ENCODE measurements at places on chromosomes 5 and 9.

GRCh38 chr9:95100071-95100627 is 217.4 kb downstream of the FANCC start:
- DNase-seq = no peak

DNA sequence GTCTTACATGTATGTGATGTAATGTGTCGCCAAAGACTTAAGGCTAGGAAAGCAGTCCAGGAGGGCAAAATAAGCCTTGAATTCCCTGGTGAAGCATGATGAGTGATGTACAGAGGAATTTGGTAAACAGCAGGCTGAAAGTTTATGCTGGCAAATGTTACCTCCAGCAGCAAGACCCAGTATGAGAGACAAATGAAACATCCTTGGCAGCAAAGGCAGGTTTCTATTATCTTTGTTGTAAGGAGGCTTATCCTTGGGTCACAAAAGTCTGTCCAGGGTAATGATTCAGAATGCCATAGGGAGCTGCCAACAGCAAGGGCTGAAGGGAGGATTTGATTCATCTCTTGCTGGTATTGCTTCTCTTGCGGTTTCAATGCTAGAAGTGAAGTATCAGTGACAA is 75.9 kb upstream of the HTR4 start:
- no peak for DNase-seq

DNA sequence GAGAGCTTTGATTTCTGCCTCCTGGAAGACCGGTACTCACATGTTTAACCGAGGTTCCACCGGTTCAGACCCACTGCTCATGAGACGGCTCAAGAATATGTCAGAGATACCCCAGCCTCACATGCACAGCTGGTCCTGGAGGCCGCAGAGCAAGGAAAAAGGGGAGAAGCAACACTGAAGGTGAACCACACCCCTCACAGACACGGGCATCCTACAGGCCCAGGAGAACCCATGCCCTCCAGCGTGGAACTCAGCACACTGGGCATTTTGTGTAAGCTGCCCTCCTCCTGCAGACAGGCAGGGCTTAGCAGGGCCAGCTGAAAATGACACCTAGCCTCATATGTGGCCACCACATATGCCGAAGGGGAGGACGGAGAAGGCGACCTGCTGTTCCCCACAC is 37.4 kb downstream of the SEMA4D start:
- no peak for DNase-seq

- no peak for DNase-seq
These were observed 24.5 kb downstream of the RETREG1 start for GRCh38 chr5:16592255-16592654.

- no peak for DNase-seq
These were observed 192.0 kb downstream of the AP3B1 start for GRCh38 chr5:78102500-78102899.

DNA sequence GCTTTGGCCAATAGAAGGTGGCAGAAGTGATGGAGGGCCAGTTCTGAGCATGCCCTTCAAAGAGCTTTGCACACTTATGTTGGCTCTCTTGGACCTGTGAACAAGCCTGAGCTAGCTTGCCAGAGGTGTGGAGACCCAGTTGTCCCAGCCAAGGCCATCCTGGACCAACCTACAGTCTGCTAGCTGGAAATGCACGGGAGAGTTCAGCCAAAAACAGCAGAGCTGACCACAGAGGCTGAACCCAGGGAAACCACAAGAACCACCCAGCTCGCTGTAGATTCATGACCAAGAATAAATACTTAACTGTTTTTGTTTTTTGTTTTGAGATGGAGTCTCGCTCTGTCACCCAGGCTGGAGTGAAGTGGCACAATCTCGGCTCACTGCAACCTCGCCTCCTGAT is 65.4 kb upstream of the HAND1 start:
- DNase-seq = no peak

- no peak for DNase-seq
These were observed 44.2 kb downstream of the NR6A1 start for GRCh38 chr9:124726886-124727285.

DNA sequence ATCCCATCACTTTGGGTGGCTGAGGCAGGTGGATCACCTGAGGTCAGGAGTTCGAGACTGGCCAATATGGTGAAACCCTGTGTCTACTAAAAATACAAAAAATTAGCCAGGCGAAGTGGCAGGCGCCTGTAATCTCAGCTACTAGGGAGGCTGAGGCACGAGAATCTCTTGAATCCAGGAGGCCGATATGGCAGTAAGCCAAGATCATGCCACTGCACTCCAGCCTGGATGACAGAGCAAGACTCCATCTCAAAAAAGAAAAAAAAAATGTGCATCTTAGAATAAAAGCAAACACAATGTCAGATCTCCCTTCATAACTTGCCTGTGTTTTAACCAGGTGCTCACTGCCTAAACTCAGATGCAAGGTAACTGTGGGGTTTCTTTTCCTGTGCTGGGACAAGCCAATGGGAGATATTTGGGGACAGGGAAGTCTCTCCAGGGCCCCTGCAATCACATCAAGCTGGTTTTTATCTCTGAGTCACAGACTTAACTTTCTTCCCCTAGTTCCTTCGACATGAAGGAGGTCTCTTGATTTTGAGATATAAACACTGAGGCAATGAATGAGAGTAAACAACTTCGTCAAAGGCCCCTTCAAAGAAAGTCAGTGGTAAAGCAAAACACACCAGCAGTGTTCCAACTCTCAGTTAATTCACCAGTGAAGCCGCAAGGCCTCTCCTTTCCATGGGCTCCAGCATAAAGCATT is 99.1 kb downstream of the SNX18 start:
- no peak for DNase-seq

DNA sequence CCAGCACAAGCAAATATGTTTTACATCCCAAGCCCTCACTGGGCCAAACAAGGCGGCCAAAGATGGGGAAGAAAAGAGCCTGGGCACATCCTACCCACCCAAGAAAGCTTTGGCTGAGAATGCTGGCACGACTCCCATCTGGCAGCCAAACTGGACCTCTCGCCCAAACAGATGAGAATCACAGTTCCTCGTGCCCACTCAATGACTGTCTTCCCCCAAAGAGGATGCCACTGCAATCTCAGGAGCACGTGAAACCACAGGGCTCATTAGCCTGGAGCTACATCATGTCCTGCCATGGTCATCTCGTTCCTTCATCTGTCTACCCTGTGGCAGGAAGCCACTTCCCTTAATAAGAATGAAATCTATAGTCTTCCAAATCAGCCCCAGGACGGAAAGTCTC is 536.8 kb downstream of the BNC2 start:
- DNase-seq = no peak

- DNase-seq = no peak
These were observed 5.1 kb upstream of the CCDC192 start for GRCh38 chr5:127697894-127698600.

- DNase-seq = no peak
These were observed 204.2 kb upstream of the RGMB start for GRCh38 chr5:98569288-98569687.

DNA sequence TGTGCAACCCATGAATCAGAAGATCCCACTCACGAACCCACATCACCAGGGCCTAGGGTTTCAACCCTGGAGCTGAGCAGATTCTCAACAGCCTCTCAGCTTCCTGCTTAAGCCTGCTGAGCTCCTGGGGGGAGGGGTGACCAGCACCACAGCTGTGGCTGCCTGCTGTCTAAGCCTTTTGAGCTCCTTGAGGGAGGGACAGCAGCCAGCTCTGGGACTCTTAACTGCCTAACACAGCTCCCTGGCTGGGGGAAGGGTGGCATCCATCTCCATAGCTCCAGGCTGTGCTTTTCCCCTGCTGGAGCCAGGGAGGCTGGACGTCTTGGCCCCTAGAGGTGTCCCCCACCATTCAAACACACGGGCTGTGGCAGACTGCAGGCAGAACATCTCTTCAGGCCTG is 250.3 kb downstream of the DMAC1 start:
- DNase-seq = peak; percentile 53

DNA sequence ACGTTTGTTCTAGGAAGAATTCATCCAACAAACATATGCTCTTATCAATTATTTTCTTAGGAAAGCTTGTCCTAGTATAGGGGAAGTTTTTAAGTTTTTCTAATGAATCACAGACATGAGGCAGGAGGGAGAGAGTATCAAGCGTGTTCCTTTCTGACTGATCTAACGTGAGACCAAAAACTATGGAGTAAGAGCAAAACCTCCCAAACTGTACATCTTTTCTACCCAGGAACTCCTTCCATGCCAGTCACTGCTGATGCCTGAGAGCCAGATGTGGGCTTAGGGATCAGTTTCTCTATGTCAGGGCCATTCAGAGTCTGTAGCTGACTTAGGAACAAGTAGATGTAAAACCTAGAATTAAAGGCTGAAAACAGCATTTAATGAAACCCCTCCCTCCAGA is 51.7 kb upstream of the NFIB start:
- no peak for DNase-seq

GRCh38 chr5:132026516-132027008 is 15.1 kb upstream of the ACSL6 start:
- no peak for DNase-seq

DNA sequence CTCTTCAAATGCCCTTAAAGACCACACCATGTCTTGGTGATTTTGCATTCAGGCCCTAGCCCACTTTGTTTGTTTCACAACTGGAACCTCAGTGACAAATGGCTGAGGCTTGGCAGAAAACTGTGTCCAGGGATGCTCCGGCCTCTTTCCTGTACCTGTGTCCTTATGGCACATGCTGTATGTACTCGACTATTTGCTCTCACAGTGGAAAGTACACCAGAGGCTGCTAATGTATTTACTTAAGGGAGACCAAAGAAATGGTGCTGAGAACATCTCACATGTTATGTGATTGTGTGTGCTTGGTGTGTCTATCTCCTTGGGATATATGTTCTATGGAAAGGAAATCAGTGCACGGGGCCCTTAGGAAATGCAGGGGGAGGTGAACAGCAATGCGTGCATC is 263.3 kb downstream of the GADD45G start:
- DNase-seq = no peak

GRCh38 chr5:58775701-58776262 is 192.9 kb downstream of the RAB3C start:
- no peak for DNase-seq

DNA sequence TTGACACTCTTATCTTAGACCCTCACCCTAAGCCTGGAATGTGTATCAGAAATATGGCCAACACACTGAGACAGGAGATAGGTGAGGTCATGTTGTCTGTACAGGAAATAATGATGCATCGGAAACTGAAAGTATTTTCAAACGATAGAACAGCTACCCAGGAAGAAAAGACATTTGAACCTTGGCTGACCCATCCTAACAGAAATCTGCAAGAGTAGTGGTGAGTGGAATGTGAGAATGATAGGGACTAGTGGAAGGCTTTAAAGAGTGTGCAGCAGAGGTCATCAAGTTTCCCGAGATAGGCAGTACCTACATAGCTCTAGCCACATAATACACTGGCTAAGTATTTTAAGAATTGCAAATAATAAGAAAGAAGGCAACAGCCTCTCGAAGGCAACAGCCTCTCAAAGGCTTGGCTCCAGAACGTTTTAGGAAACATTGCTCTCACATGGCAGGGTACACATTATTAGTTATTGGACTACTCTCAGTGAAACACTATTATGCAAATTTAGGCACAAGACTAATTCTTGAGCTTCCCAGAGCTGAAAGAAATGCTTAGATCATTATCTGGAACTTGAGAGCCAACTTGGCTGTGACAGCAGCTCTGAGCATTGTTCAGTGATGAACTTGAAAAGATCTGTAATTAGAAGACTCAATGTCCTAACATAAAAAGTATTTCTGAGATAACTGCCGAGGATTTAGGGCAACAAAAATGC is 133.1 kb upstream of the FBXL7 start:
- DNase-seq = no peak

DNA sequence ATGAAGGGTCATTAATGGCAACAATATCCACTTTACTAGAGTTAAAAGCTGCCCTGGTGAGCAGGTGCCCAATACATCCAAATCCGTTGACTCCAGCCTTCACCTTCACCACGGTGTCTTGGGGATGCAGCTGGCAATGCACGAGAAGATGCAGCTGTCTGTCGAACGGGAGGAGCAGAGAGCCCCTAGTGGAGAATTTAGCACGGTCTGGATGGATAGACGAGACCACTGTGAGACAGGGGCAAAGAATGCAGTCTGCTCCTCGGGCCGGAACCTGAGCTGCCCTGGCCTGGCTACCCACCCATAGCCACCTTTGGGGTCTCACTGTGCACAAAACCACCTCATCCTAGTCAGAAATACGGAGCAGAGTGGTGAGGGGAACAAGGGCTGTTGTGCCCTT is 35.1 kb downstream of the ADRA1B start:
- no peak for DNase-seq

- no peak for DNase-seq
These were observed 649 bp upstream of the GLE1 start for GRCh38 chr9:128503870-128504269.

DNA sequence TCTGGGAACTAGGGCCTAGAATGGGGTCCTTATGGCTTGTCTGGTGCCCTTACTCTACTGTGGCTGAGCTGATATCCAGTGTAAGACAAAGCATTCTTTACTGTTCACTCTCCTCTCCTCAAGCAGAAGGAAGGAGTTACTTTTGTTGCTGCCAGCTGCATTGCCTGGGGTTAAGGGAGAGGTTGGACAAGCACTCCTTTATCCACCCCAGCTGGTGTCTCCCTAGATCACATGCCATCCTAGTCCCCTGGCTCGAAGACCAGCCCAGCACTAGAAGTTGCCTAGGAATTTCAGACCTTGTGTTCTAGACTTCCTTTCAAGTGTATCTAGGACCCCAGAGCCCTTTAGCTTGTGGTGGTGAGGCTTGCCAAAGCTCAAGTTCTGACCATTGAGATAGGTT is 1051.5 kb upstream of the C9orf72 start:
- DNase-seq = no peak

DNA sequence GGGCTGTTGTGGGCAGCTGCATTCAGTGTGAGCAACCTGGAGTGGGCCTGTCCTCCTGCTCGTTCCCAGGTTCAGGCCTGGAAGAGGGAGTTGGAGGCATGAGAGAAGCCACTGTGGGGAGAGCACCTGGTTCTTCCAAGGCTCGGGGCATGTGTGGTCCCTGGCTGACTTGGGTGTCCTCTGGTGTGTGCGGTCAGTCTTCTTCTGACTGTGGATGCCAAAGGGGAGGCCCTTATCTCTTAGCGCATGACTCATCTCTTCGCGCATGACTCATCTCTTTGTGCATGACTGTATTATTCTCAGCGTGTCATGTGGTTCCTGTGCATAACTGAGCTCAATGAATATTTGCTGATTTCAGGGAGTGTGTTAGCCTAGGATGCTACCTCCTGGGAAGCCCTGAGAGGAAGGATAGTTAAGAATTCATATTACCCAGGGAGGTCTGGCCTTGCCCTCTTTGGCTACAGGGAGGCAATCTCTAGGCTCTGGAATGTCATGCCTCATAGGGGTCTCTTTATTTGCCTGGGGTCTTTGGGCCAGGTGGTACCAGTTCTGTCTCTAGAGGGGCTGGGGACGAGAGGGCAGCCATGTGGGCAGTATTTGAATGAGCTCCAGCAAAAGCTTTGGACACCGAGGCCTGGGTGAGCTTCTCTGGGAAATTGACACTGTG is 188.7 kb downstream of the HSPA4 start:
- no peak for DNase-seq

GRCh38 chr9:21564175-21564574 is 82.1 kb upstream of the IFNE start:
- no peak for DNase-seq

- no peak for DNase-seq
These were observed 33.2 kb downstream of the SLC22A4 start for GRCh38 chr5:132327252-132327955.

Data from right forelimb (tissue), 1 donor.